ENCODE measurements at places on chromosomes 16 and 17. TPM values are rescaled to one million over a fixed set of nuclear protein-coding genes. Genes with fewer than 3 reads are reported as not detected.

The ANKRD40CL gene
- not detected for total RNA-seq

DNA sequence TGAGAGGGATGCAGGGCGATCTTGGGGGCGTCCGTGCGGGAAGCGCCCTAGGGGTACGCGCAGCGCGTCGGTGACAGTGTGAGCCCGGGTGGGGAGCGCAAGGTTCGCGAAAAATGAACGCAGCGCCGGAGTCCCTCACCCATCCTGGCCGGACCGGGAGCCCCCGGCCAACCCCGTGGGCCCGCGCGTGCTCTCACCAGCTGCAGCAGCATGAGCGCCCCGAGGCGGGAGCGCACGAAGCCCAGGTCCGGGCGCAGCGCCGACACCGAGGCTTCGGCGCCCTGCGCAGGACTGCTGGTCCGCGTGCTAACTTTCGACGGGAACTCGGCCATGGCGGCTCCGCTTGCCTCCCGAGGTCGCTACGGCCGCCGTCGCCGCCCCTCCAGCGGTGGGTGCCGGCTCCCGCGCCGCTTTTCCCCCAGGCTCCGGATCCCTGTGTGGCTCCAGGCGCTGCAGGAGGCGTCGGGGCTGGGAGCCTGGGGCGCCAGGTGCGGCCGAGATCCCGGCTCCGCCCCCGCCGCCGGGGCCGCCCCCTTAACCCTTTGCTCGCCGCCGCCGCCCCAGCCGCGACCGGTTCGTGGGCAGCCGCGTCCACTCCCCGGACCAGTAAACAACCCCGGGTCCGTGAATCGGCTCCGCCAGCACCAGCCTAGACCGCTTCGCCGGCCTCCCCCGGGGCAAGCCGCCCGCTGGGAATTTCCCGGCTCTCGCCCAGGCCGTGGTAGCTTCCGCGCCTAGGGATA, at the start of gene PLLP:
Gene PLLP (minus strand): TSS at position 464 of the 743 bp plus-strand sequence. CDS start 132 bp downstream, at position 332.
- DNase-seq: peak; percentile 87

GRCh38 chr17:65523411-65523810, 38.0 kb downstream of the AXIN2 start:
- no peak for DNase-seq

DNA sequence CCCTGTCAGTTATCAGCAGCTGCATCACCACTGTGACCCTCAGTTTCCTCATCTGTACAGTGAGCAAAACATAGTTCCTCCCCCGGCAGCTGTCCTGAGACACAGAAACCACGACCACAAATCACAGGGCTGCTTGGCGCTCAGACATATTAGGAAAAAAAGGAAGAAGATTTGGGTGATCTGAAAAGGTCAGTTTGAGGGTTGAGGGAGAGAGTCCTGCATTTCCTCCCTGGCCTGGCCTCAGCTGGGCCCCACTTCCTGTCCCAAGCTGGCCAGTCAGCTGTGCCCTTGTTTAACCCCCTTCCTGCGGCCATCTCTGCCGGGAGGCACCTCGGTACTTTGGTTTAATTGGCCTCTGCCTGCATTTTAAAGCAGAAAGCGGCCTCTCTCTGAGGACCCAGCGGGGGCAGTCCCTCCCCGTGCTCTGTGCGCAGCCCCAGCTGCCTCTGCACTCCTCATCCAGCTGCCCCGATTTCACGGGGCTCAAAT, 24.0 kb upstream of the CIBAR2 start:
- DNase-seq: no peak

DNA sequence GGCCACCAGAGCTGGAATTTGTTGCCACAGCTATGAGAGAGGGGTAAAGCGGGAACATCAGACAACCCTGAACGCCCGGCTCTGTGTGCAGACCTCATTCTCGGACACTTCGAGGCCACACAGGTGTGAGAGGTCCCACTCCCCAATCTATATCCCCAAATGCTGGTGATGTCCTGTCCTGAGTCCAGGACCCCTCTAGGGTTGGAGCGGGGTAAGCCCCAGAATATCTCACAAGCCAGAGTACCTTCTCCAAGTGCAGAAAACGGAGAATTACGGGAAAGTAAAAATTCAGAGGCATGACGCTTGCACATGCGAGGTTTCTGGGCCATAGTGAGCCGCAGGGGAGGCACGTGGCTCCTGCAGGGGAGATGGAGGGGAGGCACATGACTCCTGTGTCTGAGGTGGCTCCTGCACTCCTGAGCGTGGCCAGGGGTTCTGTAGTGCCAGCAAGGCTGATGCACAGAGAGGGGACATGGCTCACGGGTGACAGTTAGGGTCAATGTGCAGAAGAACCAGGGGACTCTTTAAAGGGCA, 248.0 kb downstream of the RBFOX3 start:
- no peak for DNase-seq

DNA sequence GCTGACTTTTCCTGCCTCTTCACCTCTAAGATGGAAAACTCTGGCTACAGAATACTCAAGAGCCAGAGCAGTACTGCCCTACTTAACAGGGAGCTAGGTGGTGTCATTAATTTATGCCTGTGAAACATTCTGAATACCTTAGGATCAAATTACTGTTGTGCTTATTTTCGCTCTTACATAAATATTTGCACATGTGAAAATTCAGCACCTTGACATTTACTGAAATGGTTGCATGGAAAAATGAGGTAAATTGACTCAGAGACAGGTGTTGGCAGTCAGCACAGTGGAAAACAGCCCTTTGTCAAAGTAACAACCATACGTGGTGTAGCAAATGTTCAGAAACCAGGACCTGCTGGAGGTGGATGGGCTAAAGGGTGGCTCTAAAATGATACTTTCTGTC, 193.6 kb downstream of the CDH8 start:
- no peak for DNase-seq

- no peak for DNase-seq
These were observed 26.5 kb upstream of the NF1 start for GRCh38 chr17:31068291-31068690.

- DNase-seq: no peak
These were observed 18.4 kb upstream of the CORO6 start for GRCh38 chr17:29640981-29641642.

DNA sequence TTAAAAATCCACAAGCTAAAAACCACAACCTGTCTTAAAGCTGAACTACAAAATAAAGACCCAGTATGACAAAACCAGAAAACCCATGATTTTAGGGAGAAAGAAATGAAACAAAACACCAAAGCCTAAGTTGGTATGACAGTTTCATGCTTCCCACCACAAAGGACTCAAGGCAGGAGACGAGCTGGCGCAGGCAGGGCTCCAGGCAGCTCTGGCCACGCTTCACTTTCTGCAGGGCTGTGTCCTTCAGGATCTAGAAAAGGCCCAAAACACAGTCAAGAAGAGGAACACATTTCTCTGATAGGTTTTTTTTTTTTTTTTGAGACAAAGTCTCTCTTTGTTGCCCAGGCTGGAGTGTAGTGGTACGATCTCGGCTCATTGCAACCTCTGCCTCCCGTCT, 75.3 kb downstream of the WDR59 start:
- no peak for DNase-seq

DNA sequence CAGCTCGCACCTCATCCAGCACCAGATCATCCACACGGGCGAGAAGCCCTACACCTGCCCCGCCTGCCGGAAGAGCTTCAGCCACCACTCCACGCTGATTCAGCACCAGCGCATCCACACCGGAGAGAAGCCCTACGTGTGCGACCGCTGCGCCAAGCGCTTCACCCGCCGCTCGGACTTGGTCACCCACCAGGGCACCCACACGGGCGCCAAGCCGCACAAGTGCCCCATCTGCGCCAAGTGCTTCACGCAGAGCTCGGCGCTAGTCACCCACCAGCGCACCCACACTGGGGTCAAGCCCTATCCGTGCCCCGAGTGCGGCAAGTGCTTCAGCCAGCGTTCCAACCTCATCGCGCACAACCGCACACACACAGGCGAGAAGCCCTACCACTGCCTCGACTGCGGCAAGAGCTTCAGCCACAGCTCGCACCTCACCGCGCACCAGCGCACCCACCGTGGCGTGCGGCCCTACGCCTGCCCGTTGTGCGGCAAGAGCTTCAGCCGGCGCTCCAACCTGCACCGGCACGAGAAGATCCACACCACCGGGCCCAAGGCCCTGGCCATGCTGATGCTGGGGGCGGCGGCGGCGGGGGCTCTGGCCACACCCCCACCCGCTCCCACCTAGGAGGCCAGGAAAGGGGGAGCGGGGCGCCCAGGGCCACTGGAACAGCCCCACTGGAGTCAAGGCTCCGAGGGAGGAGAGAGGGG, 7.5 kb downstream of the ZNF205 start:
- no peak for DNase-seq
